ENCODE measurements at places on chromosomes 2 and 18. TPM values are rescaled to one million over a fixed set of nuclear protein-coding genes. Genes with fewer than 3 reads are reported as not detected.
A peak's percentile ranks its signal among the peaks of the same experiment; 100 is the strongest.

TMEM185B gene
- polyA plus RNA-seq, result 1.8 TPM

- no peaks in the 10 kb centered on the region for H3K4me1 ChIP-seq
- DNase-seq, result no peak
- H3K36me3 ChIP-seq, result no peaks in the 10 kb centered on the region
- no peak overlapping the region for H3K27ac ChIP-seq
- H3K4me3 ChIP-seq, result no peak overlapping the region
- H3K27me3 ChIP-seq, result no peaks in the 10 kb centered on the region
Measured at GRCh38 chr2:187117483-187117882, 268.5 kb upstream of the ZSWIM2 start.

UBXN4 gene
- polyA plus RNA-seq, result 23.4 TPM

GRCh38 chr2:85308896-85309555 is 18.8 kb downstream of the TGOLN2 start:
- no peaks in the 10 kb centered on the region for H3K27me3 ChIP-seq
- peaks cover 21% of the 10 kb centered on the region for H3K36me3 ChIP-seq
- no peak overlapping the region for H3K4me3 ChIP-seq
- H3K4me1 ChIP-seq, result peaks cover 11% of the 10 kb centered on the region
- peak; percentile 86 for DNase-seq

IL37 gene
- polyA plus RNA-seq, result 1.3 TPM

- no peaks in the 10 kb centered on the region for H3K27me3 ChIP-seq
- H3K4me1 ChIP-seq, result no peaks in the 10 kb centered on the region
- H3K36me3 ChIP-seq, result no peaks in the 10 kb centered on the region
- no peak overlapping the region for H3K27ac ChIP-seq
- no peak for DNase-seq
- H3K4me3 ChIP-seq, result no peak overlapping the region
Measured at GRCh38 chr18:8217051-8217564, 392.1 kb upstream of the RAB12 start.

TPO gene
- 0.92 TPM for polyA plus RNA-seq

DNA sequence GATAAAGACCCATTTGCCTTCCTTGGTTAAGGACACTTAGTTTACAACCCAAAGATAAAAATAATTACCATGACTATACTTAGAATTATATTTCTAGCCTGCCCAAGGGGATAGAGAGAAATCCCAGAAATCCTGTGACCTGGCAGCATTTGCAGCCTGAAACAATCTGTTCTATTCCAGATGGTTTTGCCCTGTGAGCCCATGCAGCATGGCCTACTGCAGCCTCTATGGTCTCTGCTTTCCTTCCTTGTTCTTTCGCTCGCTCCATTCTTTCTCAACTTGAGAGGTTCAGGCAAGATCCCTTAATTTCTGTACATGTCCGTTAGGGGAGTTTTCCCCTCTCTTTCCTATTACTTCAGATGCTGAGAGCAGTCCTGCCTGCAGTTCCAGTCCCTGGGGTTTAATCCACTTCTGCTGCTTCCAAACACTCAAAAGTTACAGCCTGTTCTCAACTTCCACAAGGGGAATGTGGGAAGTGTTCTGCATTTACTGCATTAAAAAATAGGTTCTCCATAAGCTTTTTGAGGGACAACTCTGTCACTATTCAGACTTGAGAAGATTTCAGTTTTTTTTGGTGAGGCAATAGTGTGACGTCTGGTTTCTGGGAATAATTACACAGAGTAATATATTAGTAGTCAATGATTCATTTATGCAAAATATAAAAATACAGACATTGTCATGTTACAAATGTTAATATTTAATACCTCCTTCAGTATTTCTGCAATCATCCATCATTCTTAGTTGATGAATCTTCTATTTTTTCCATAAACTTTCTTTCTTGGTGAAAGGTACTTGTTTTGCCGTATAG is 80.3 kb downstream of the CDCA7 start:
- H3K27ac ChIP-seq, result no peak overlapping the region
- no peaks in the 10 kb centered on the region for H3K36me3 ChIP-seq
- no peak overlapping the region for H3K4me3 ChIP-seq
- H3K4me1 ChIP-seq, result no peaks in the 10 kb centered on the region
- no peak for DNase-seq
- no peaks in the 10 kb centered on the region for H3K27me3 ChIP-seq

GRCh38 chr2:215019521-215020145 is 118.8 kb downstream of the ABCA12 start:
- DNase-seq, result no peak
- no peaks in the 10 kb centered on the region for H3K4me1 ChIP-seq
- H3K27ac ChIP-seq, result no peak overlapping the region
- no peaks in the 10 kb centered on the region for H3K27me3 ChIP-seq
- no peaks in the 10 kb centered on the region for H3K36me3 ChIP-seq
- no peak overlapping the region for H3K4me3 ChIP-seq

GRCh38 chr2:180656455-180656847 is 324.0 kb upstream of the UBE2E3 start:
- no peaks in the 10 kb centered on the region for H3K4me1 ChIP-seq
- no peak for DNase-seq
- H3K27ac ChIP-seq, result no peak overlapping the region
- H3K27me3 ChIP-seq, result no peaks in the 10 kb centered on the region

GRCh38 chr2:142223309-142223708 is 92.5 kb upstream of the LRP1B start:
- no peaks in the 10 kb centered on the region for H3K27me3 ChIP-seq
- no peak overlapping the region for H3K4me3 ChIP-seq
- H3K4me1 ChIP-seq, result no peaks in the 10 kb centered on the region
- no peak for DNase-seq
- no peaks in the 10 kb centered on the region for H3K36me3 ChIP-seq

GRCh38 chr2:96890726-96891385 is 21.0 kb upstream of the SEMA4C start:
- peaks cover 77% of the 10 kb centered on the region for H3K4me1 ChIP-seq
- H3K27ac ChIP-seq, result peak overlapping the region; percentile 89
- H3K27me3 ChIP-seq, result no peaks in the 10 kb centered on the region
- DNase-seq, result no peak
- no peaks in the 10 kb centered on the region for H3K36me3 ChIP-seq

GPR35 gene
- polyA plus RNA-seq, result 33.0 TPM

DNA sequence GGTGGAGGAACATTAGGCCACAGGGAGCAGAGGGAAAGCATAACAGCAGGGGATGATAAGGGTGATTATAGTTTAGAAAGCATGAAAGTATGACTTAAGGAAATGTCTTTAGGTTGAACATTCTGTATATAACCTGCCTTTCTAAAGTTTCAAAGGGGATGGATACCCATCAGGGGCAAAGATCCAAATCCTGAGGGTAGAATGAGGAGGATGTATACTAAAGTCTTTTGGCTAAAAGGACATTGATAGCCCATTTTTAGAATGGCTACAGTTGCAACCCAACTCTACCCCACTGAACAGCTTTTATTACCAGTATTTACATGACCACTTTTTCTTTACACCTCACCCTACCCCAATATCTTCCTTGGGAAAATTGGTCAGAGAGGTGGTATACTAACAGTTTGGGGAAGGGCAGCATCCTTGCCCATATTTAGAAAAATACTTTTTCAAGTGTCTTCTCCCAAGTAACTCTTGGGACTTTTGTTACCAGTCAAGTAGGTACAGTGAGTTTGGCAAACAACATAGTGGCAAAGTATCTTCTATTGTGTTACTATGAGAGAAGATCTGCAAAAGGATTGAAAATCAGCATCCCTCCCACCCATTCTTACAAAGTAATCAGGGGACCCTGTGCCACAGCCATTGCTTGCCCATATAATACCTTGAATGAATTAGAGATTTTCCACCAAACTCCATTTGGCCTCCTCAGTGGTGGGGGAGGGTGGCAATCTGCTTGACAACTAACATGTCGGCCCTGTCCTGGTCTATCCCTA is 8.3 kb downstream of the MAT2A start:
- no peak for DNase-seq
- peaks cover 78% of the 10 kb centered on the region for H3K36me3 ChIP-seq
- H3K4me3 ChIP-seq, result no peak overlapping the region

GRCh38 chr2:67792191-67792590 is 270.6 kb downstream of the C1D start:
- no peak overlapping the region for H3K27ac ChIP-seq
- no peaks in the 10 kb centered on the region for H3K4me1 ChIP-seq
- DNase-seq, result no peak
- H3K4me3 ChIP-seq, result no peak overlapping the region
- H3K27me3 ChIP-seq, result no peaks in the 10 kb centered on the region

GPAT2 gene
- 0.23 TPM for polyA plus RNA-seq

GRCh38 chr18:8468191-8468590 is 141.0 kb upstream of the RAB12 start:
- DNase-seq, result no peak
- no peaks in the 10 kb centered on the region for H3K36me3 ChIP-seq
- H3K4me1 ChIP-seq, result no peaks in the 10 kb centered on the region
- no peak overlapping the region for H3K27ac ChIP-seq
- no peaks in the 10 kb centered on the region for H3K27me3 ChIP-seq
- H3K4me3 ChIP-seq, result no peak overlapping the region

GALNT5 gene
- polyA plus RNA-seq, result 9.4 TPM

DNA sequence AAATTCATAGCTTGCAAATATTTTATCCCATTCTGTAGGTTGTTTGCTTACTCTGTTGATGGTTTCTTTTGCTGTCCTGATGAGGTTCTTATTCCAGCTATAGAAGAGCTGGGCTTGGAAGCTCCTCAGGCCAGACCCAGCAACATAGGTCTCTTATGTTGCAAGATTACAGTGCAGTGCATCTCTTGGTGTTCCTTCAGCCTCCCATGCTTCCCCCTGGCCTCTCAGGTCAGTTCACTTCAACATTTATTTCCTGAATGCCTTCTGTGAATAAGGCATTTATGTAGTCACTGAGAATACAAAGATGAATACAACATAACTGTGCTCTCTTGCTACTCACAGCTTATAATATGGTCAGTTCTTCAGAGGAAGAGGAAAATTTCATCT is 179.0 kb upstream of the SLC39A10 start:
- H3K4me3 ChIP-seq, result no peak overlapping the region
- H3K27ac ChIP-seq, result no peak overlapping the region
- no peak for DNase-seq
- no peaks in the 10 kb centered on the region for H3K4me1 ChIP-seq
- no peaks in the 10 kb centered on the region for H3K27me3 ChIP-seq
- no peaks in the 10 kb centered on the region for H3K36me3 ChIP-seq

- no peaks in the 10 kb centered on the region for H3K36me3 ChIP-seq
- no peaks in the 10 kb centered on the region for H3K4me1 ChIP-seq
- peak overlapping the region; percentile 37 for H3K27ac ChIP-seq
- no peak overlapping the region for H3K4me3 ChIP-seq
Measured at GRCh38 chr18:22557168-22557941, 139.6 kb upstream of the CTAGE1 start.

DNA sequence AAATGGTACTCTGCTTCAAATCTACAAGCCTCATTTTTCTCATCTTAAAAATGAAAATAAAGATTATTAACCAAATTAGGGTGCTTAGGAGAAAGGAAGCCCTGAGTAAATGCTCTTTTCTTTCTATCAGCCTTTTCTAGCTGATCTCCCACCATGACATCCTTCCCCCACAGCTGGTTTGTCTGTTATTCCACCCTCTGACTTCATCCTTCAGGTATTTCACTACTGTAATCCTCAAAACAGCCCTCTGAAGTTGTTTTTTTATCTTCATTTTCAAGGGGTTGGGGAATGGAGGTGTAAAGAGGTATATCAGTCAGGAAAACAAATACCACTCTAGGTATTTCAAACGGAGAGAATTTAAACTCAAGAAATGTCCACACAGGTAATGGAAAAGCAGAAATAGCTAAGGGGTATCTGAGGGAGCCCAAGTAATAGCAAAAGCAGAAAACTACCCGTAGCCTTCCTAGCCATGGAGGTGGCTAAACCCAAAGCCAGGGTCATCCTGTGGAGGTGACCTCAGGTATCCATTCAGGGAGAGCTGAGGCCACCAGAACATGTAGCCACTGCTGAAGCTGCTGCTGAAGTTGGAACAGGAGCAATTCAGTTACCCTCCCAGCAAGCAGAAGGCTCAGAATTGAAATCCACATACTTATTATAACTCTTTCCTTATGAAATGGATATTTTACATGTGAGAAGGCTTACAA is 990.9 kb upstream of the ACVR2A start:
- H3K27me3 ChIP-seq, result no peaks in the 10 kb centered on the region
- H3K36me3 ChIP-seq, result no peaks in the 10 kb centered on the region
- no peak for DNase-seq
- H3K4me1 ChIP-seq, result peaks cover 10% of the 10 kb centered on the region

GRCh38 chr2:85195956-85196355 is 62.8 kb downstream of the TCF7L1 start:
- no peak overlapping the region for H3K4me3 ChIP-seq
- no peak overlapping the region for H3K27ac ChIP-seq
- H3K4me1 ChIP-seq, result peaks cover 5% of the 10 kb centered on the region
- no peaks in the 10 kb centered on the region for H3K27me3 ChIP-seq
- H3K36me3 ChIP-seq, result no peaks in the 10 kb centered on the region
